Activated naive CD8-positive, alpha-beta T cell treated with anti-CD3 and anti-CD28 coated beads, Interleukin-2, amount 10 ng/mL, durations not matched to agents 7 days and 5 days (primary cell): ENCODE measurements at places on chromosomes 12 and 14.
A peak's percentile ranks its signal among the peaks of the same experiment; 100 is the strongest.

DNA sequence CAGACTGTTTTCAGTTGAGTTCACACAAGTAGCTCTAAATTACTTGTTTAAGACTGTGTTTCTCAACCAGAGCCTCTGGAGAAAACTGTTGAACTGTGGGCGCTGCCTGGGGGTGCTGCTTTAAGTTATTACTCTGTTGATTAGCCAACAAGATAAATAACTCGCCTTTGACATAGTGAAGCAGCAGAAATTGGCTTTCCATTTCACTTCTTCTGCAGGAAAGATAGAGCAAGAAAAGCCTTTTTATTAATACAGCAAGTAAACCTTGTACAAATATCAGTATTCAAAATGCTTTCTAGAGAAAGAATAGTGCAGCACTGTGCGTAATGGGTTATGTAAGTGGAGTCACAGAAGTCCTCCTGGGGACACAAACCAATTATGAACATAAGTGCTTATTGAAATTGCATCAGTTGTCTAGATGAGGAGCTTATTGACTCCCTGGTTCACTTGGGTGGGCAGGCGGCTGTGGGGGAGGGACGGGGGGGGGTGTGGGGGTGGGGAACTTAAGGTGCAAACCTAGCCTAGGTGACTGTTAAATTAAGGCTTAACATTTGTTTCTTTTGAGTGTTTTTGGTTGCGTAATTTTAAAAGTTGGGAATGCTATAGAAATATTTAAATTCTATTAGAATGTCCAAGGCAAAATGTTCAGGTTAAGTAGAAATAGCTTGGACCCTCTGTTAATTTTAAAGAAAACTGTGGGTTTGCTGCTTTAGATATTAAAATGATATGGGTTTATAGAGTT lies 6.3 kb downstream of the FRS2 start:
- DNase-seq: no peak

DNA sequence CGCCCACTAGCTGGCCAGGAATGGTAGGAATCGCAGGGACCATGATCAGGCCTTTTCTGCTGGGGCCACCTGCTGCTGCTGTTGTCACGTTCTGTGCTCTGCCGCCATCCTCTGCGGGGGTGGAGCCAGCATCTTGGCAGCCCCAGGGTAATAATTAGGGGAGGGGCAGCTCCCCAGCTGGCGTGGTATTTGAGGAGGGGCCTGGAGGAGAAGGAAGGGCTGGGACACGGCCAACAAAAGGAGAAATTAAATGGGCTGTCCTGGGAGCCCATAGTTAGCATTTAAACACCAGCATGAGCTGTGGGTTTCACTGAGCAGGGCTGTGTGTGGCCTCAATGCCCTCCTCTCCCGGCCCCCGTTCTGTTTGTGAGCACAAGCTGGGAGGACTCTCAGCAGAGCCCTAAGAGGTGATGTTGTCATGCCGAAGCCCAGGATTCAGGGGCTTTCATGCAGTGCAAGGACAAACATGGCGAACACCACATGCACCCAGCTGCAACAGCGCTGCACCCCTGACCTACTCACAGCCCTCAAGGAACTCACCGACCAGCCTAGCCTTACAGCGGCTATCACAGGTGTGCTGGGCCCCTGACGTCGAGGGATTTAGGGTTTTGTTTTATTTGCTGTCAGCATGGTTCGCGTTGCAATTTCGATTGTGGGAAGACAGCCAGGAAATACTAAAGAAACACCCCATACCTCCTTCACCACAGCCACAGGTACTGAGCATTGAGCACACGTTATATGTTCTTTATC lies 324.3 kb downstream of the CACNA1C start:
- DNase-seq: no peak

DNA sequence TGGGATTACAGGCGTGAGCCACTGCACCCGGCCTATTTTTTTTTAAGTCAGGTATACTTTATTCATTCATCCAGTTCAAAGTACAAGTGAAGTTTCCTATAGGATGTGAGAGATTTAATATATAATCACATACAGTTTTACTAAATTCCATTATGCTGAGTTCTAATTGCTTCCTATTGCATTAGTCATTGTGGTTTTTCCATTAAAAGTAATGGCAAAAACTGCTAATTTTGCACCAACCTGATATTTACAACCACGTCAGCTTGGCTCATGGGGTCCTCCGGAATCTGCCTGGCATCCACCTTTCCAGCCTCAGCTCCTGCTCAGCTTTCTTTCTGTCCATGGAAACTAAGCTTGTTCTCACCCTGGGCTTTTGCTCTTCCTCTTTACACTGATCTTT lies 67.0 kb upstream of the CSRP2 start:
- DNase-seq: no peak

DNA sequence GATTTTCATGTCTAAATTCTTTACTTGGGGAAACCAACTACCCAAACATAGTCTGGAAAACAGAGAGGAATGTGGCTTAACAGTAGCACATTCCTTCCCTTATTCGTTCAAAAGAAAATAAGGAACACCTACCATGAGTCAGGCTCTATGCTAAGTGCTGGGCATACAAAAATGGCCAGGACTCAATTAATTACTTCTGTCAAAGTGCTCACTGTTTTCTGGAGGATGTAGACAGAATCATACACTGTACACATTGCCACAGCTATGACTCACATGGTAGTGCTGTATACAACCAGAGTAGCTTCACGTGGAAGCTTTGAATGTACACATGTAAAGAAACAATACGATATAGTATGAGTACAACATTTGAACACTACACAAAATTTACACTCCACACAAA lies 50.1 kb downstream of the SLC25A21 start:
- DNase-seq: no peak

- DNase-seq: no peak
Measured at GRCh38 chr12:12976366-12976765, 23.7 kb downstream of the HEBP1 start.

DNA sequence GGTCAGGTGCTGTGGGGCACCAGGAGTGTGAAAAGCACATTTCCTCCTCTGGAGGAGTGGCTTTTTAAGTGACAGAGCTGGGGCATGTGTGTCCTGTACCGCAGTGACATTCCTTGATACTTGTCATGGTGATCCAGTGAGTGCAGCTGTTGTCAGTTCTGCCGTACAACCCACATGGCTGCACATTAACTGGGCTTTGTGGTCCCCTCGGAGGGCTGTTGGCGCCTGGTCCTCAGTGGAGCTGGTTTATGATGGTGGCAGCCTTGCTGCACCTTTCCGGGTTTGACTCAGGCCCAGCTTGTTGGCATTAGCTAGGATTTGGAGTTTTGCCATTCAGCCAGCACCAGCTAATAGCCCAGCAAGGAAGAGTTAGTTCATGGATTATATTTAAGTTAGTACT lies 77.0 kb downstream of the SLC25A47 start:
- no peak for DNase-seq

DNA sequence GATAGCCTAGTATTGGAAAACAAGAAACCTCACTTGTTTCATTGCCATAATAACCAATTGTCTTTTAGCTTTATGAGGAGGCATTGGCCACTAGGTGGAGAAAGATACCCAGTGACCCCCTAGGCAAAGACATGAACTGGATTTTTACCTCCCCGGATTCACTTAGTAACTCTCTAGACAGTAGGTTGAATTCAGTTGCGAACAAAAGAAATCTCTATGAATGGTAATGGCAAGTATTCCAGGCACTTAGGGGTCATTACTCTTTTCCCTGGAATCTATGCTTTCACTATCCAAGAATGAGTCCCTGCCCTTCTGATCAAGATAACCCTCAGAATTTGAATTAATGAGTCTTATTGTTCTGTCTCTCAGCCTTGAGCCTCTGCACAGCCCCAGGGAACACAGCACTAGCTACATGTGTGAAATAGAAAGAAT lies 29.5 kb upstream of the RHOJ start:
- no peak for DNase-seq

- DNase-seq: no peak
Measured at GRCh38 chr12:119374635-119375034, 40.1 kb downstream of the CCDC60 start.

GRCh38 chr12:40106202-40106533 lies 287 bp upstream of the SLC2A13 start:
- no peak for DNase-seq

DNA sequence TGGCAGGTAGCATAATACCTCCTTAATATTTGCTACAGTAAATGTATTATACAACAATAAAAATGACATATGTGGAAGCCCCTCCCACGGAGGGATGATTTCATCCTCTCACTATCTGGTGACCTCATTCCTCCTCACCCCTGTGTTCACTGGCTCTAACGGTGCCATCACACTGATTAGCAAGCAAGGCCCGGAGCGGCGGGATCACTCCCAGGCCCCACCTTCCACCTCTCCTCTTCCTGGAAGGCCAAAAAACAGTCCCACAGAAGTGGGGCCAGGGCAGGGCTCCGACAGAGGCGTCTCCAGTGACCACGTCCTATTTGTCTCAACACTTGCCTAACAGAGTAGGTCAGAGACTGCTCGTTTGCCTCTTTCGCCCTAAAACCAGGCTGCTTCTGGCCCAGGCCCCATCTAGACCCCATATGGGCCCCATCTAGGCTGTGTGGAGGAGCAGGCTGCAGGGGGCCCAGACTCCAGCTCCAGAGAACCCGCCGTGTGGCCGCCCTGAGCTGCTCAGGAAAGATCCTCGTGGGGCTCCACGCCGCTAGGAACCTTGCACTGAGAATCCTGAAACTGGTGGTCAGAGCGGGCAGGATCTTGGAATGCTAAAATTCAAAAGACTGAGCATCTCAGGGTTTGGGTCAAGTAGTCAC lies 3.7 kb downstream of the SELPLG start:
- peak; percentile 69 for DNase-seq

DNA sequence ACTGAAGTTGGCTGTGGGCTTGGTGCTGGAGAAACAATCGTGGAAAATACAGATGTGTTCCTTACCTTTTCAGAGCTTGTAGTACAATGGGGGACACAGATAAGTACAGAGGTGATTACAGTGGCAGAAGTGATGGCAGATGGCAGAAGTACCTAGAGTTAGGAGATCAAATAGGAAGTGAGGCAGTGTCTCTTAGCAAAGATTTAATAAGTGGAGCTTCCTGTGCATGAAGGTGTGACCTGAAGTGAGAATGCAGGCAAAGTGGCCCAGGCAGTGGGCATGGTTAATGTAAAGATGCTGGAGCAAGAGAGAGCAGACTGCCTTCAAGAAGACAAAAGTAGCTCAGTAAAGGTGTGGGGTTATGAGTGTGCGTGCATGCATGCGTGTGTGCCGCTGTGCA lies 16.0 kb downstream of the LRRK2 start:
- DNase-seq: no peak

- DNase-seq: no peak
Measured at GRCh38 chr14:34843011-34843554, 32.1 kb downstream of the BAZ1A start.

DNA sequence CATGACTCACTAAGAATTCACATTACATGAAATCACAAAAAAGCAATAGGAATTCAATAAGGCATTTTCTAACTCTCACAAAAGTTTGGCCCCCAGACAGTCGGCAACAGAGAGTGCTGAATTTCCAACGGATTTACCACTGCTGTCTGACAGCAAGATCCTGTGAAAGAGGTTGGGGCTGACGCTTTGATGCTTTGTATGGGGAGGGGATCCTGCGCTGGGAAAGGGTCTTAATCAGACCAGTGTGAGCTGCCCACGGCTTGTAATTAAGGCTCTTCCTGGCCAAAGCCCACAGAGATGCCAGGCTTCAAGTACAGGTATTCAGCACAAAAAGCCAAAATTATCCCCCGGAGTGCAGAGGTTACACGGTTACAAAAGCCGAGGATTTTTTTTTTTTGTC lies 66.8 kb upstream of the TMCC3 start:
- no peak for DNase-seq

DNA sequence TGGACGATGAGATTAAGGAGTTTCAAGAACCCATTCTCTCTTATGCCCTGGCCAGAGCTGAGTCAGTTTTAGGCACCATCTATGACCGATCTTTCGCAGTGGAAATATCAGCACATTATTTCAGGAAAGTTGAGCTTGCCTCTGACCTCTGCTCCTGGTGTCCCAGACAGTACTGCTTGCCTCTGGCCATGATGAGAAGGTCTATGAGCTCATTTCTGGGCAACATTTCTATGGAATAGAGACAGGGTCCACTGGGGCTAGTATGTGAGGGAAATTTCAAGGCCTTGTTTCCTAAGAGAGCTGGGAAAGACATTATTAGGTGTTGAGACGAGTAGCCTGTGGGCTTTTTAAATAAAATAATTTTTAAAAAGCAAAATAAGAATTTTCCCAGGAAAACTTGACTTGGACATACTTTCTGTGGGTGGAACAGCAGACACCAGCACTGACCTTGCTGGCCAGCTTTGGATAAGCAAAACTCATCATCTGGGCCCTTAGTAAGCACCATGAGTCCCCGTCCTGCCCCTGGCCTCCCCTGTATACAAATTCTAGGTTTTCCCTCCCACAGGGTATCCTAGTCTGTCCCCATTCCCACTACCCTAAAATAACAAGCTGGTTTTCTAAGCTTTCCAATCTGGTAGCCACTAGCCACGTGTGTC lies 43.4 kb downstream of the DIO2 start:
- no peak for DNase-seq

- DNase-seq: no peak
Measured at GRCh38 chr12:68831272-68831671, 23.3 kb downstream of the MDM2 start.

- no peak for DNase-seq
Measured at GRCh38 chr14:87628780-87629179, 364.2 kb downstream of the GALC start.

GRCh38 chr14:100307766-100308426 lies 1.7 kb upstream of the SLC25A29 start:
- no peak for DNase-seq

DNA sequence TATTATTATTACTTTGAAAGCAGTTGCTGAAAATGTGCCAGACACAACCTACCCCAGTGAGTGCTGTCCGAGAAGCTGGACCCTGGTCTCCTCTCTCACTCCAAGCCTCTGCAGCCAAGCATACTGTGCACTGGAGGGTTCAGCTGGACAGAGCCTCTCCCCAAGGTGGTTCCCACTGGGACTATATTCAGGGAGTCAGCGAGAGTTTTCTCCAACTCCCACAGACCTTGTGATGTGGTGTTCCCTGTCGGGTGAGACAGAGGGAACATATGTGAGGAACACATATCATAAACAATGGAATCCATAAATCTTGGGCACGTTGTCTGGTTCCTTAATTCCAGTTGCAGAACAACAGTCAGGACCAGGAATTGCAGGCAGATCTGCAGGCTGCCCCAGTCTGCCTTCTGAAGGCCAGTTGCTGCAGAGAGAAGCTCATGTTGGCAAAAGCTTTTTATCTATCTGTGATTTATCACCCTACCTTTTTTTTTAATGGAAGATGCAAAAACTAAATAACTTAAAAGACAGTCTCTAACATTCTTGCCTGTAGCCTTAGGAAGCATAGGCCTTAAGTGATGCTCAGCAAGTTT lies 619.8 kb upstream of the TBX3 start:
- no peak for DNase-seq

DNA sequence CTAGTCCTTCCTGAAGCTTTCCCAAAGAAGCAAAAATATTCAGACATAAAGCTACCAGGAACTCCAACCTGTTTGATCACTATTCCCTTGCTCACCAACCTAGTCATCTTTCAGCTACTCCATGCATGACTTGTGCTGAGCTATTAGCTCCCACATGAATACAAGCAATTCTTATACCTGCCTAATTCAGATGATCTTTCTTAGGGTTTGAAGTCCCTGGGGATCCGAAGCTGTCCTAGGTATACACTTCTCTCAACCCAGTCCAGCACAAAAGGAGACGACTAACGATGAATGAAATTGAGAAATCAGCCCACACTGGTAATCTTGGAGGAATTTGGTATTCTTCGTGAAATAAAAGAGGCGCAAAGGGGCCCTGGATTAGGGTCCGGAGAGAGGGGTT lies 631 bp upstream of the PTGR2 start:
- no peak for DNase-seq

- DNase-seq: no peak
Measured at GRCh38 chr14:22391908-22392565, 197.0 kb downstream of the DAD1 start.

- DNase-seq: no peak
Measured at GRCh38 chr14:89708982-89709625, 245.4 kb downstream of the EFCAB11 start.
